ENCODE measurements at places on chromosomes 6 and 20.
A peak's percentile ranks its signal among the peaks of the same experiment; 100 is the strongest.

- DNase-seq = no peak
Measured at GRCh38 chr6:95593025-95593424, 15.7 kb downstream of the MANEA start.

- DNase-seq = no peak
Measured at GRCh38 chr20:33249456-33249855, 13.7 kb downstream of the BPIFA1 start.

- no peak for DNase-seq
Measured at GRCh38 chr6:131015630-131016263, 47.3 kb downstream of the EPB41L2 start.

DNA sequence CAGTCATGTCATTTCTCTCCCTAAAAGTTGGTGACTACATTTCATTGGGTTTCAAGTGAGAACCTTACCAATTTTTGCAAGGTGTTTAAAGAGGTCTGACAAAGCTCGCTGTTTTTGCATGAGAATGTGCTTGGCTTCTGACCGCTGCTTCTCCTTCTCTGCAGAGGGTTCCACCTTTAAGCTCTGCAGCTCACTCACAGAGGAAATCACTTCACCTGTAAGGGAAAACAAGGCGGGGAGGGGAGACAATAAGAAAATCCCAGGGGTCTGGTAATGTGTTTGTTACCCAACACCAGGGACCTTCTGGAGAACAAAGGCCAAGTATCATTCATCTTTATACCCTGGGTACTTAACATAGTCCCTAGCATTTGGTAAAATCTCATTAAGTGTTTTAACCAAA lies 40.0 kb upstream of the LYRM2 start:
- DNase-seq = no peak

- no peak for DNase-seq
Measured at GRCh38 chr6:9628819-9629218, 786.1 kb downstream of the TFAP2A start.

DNA sequence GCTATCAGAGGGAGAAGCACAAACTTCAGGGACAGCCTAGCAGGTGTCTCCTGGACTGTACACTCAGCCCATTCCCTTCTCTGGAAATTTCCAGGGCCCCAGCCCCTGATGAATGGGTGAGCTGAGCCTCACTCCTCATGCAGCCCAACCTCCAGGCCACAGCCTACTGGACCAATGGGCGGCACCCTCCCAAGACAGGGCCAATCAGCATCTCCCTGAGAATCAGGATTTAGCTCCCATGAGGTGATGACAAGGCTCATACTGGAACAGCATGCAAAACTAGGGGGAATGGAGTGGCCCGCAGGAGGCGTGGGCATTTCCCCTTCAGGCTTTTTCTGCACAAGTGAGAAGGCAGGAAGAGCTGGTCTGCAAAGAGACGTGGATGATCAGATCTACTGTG lies 29.0 kb downstream of the NFATC2 start:
- DNase-seq = no peak

DNA sequence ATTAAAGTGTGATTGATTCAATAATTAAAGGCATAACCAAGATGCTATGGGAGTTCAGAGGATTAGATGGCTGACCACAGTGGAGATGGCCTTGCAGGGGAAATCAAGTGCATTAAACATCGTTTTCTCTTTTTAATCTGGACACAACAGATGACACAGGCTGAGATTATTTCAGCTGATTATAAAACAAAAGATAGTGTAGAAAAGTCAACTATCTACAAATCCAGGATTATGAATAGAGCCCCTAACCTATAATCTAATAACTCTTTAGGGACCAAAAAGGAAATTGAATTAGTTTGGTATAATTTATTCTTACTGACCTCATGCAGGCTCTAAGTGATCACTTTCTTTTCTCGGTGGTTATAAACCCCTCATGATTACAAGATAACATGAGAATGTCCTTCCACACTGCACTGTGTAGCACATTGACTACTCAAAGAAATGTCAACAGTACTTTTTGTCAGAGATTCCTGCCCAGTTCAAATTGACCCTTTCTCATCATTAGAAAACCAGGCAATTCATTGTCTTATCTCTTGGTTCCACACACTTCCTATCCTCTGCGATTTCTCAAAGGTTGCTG lies 122.1 kb downstream of the PKHD1 start:
- DNase-seq = no peak

GRCh38 chr6:154510144-154510905 lies at the start of gene CNKSR3:
Gene CNKSR3 (minus strand): TSS chr6:154510685. CDS start chr6:154510114, 571 bp downstream.
- DNase-seq = peak; percentile 93

DNA sequence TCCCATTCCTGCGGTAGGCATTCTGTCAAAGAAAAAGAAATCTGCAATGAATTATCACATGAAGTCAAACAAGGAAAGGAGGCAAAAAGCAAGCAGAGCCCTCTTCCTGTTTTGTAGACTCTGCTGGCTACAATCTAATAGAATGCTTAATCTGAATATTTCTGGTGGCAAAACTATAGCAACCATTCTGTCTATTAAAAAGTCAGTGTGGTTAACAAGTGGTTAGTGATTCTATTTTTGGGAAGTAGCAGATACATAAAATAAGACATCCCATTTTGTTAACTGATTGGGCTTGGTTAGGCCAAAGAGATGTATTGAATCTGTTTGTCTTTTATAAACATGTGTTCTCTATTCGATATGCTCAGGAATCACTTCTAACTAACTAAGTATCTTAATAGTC lies 442.3 kb downstream of the CDC5L start:
- no peak for DNase-seq

- no peak for DNase-seq
Measured at GRCh38 chr20:19598117-19598850, 159.8 kb upstream of the RIN2 start.

- no peak for DNase-seq
Measured at GRCh38 chr20:58744836-58745235, 52.2 kb downstream of the NPEPL1 start.

- DNase-seq = peak; percentile 58
Measured at GRCh38 chr20:35947489-35947888, 6.8 kb downstream of the SCAND1 start.
